CD4-positive, alpha-beta T cell treated with Interleukin-4 for 1 hour (primary cell): ENCODE measurements at places on chromosomes 2 and 18.

- no peak for DNase-seq
These were observed 671.6 kb downstream of the PLCL1 start for GRCh38 chr2:198476007-198476406.

DNA sequence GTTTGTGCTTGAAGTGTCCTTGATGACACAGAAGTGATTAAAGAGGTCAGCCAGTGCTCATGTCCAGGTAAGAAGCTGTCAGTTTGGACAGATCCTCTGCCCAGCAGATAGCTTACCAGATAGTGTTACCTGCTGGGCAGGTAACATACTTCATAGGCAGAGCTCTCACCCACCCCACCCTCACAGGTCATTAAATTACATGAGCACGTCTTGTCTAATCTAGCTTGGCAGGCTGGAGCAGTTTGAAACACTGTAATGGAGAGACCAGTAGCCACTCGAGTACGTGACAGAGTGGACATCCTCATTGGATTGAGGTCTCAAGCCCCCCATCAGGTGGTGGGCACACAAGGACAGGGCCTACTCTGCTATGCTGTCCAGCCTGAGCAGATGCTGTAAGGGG, 27.1 kb downstream of the TTC32 start:
- no peak for DNase-seq

GRCh38 chr18:2316082-2316750, 255.1 kb downstream of the METTL4 start:
- no peak for DNase-seq

GRCh38 chr2:141501752-141502151, 629.1 kb downstream of the LRP1B start:
- no peak for DNase-seq

- DNase-seq: no peak
These were observed 294.9 kb downstream of the SOX11 start for GRCh38 chr2:5986801-5987787.

GRCh38 chr2:152098496-152099366, at the start of gene CACNB4:
TSS of gene CACNB4 (minus strand) at chr2:152099044.
- DNase-seq: no peak

GRCh38 chr2:148978026-148978685, 60.3 kb upstream of the LYPD6B start:
- DNase-seq: no peak

- DNase-seq: peak; percentile 29
These were observed 105.9 kb upstream of the CREB1 start for GRCh38 chr2:207423886-207424285.

- DNase-seq: no peak
These were observed 65.8 kb downstream of the ALPK2 start for GRCh38 chr18:58562999-58563667.

GRCh38 chr2:20050104-20050645, 1.3 kb downstream of the LAPTM4A start:
- peak; percentile 57 for DNase-seq

- no peak for DNase-seq
These were observed 60.7 kb downstream of the SPATS2L start for GRCh38 chr2:200367155-200367554.
